Activated naive CD4-positive, alpha-beta T cell (primary cell): ENCODE measurements at places on chromosomes 13 and 19.

DNA sequence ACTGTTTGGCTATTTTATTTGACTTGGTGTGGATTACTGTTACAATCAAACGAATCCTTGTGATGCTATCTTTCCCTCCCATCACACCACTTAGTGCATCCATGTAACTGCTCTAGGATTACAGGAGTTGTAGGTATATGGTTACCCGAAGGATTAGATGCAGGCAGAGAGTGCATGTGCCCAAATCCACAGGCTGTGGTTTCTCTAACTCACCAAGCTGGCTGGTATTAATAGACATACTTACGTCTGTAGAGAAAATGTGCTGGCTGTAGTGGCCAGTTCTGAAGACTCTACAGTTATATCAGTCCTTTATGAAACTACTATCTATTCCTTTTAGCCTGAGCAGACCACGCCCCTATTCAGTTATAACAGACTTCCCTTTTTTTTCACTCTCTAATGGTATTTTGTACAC is 1.1 kb upstream of the HMGB1 start:
- no peak for DNase-seq

DNA sequence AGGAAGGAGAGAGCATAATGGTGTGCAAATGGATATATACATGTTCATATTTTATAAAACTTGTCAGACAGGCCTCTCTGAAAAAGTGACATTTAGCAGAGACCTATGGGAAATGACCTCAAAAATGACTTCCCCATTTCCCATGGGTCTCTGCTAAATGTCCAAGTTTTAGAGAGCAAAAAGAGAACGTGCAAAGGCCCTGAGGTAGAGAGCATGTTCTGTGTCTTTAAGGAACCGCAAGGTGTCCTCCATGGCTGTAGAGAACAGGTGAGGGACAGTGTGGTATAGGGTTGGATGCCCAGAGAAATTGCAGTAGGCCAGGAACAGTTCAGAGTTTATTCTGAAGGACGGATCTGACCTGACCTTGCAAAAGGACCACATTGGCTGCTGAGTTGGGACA is 113.2 kb upstream of the RNF113B start:
- no peak for DNase-seq

- DNase-seq: no peak
Measured at GRCh38 chr13:29936051-29936813, 85.8 kb upstream of the UBL3 start.

- DNase-seq: no peak
Measured at GRCh38 chr13:64633948-64634347, 2596.2 kb downstream of the PCDH9 start.

DNA sequence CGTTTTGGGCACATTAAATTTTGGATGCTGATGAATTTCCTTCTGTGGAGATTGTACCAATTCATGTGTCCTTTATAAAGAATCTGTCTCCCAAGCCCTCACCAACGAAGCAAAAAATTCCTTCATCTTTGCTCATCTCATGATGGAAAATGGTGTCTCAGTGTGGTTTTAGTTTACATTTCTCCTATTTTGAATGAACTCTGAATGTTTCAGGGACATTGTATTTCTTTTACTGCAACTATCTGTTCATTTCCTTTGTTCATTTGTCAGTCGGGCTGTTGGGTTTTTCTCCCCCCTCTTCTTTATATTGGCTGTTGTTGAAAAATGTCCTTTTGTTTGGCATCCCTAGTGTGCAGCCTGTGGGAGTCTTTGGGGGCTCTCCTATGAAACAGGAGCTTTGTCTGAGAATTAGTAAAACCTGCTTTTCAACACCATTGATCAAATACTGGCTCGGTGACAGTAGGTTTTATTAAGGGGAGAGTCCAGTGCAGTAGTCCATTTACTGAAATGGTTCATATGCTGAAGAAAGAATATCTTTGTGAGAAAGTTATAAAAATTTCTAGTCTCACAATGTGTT is 91.3 kb upstream of the C1QTNF9B start:
- DNase-seq: no peak

GRCh38 chr13:93769101-93769500 is 542.5 kb downstream of the GPC6 start:
- no peak for DNase-seq

DNA sequence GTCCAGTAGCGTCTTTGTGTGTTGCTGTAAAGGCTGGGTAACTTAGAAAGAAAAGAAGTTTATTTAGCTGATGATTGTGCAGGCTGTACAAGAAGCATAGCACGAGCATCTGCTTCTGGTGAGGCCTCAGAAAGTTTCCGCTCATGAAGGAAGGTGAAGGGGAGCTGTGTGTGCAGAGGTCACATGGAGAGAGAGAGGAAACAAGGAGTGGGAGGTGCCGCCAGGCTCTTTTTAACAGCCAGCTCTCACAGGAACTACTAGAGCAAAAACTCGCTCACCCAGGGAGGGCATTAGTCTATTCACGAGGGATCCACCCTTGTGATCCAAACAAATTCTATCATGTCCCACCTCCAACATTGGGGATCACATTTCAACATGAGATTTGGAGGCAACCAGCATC is 99.8 kb downstream of the GPR12 start:
- no peak for DNase-seq

DNA sequence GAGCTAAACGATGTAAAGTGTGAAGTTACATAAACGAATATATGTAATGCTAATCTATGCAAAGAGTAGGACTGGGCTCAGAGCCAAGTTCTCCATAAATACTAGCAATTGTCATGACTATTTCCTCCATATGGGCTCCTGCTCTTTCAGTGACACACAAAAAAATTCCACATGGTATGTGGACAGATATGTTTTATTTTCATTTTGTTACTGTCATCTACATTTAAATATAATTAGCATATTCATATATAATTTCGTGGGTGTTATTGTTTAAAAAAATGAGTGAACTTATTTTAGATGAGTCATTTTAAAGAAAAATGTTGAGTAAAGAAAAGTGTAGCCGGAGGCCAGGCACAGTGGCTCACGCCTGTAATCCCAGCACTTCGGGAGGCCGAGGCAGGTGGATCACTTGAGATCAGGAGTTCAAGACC is 5.0 kb upstream of the IGSF23 start:
- DNase-seq: no peak

- no peak for DNase-seq
Measured at GRCh38 chr19:855142-855541, 3.0 kb downstream of the ELANE start.

- DNase-seq: no peak
Measured at GRCh38 chr19:29267701-29268100, 54.8 kb upstream of the UQCRFS1 start.
